OCI-LY7 (cell line): ENCODE measurements at places on chromosomes 11 and 22.

GRCh38 chr11:24373516-24373915 is 123.3 kb upstream of the LUZP2 start:
- no peak for DNase-seq

DNA sequence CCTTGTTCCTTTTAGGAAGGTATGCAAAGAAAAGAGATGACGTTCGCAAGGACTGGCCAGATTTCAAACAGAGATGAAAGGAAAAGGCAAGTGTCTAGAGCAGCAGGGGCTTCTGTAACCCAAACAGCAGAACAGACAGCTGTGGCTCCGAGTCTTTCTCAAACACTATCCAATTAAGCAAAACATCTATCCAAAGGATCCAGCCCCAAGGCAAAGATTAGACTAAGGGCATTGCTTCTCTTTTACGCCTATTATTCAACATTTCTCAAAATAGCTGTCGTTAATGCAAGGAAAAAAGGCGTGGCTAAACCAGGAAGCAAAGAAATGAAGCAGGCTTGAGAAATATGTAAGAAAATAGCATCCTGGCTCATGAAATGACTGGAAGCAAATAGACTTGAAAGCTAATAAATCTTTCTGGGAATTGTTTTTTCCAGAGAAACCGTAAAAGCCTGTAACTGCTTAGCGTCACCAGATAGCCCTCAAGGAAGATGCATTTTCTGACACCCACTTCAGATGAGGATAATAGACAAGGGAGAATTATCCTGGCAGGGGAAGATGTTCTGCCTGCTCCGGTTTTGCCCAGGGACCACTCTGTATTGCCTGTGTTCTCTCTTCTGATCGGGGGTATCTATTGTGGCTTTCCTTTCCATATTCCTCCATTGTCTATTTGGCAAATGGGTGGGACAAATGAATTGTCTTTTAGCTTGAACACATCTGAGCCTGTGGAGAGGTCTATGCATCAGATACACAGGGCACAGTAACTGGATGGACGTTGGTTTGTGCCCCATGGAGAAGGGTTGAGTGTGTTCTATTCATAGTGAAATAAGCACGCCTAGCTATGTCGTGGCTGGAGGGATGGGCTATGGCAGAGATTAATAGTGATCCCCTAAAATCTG is 20.2 kb downstream of the C11orf96 start:
- no peak for DNase-seq

GRCh38 chr11:60056349-60056969 is at the start of gene MS4A3:
TSS of gene MS4A3 (plus strand) at chr11:60056665. CDS start at chr11:60061161, 4,496 bp downstream.
- DNase-seq = no peak

- no peak for DNase-seq
Measured at GRCh38 chr22:23119494-23120414, 22.0 kb downstream of the RSPH14 start.

DNA sequence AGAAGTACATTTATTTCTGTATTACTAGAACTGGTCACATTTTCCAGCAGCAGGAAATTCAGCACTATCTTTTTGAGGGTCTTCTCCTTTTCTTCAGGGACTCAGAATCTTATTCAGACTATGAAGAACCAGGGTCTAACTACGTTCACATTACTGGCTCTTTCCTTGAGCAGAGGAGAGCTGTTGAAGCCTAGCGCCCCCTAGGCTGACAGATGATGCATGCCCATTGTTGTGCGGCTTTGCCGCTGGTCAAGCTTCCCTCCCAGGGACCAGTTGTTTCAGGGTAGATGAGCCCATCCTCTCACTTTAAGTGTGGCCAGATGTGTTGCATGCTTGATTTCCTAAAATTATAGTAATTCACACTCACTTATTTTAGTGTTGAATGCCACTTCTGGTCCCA is 168.2 kb upstream of the PDGFD start:
- DNase-seq = peak; percentile 36

DNA sequence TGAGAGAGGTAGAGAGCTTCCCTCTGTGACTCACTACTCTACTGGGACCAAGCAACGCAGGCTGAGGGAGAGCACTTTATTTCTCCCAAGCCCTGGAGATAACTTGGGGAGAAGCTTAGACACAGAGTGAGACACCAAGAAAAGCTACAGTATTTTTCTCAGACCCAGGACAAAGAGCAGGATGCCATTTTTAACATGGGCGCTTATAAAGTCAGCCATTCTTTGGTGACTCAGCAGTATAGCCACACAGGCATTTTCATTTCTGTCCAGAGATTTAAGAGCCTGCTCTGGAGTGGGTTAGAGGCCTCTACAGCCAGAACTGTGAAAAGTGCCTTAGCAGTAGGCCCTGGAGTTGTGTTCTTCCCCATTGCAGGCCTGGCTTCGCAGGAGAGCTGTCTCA is 55.0 kb upstream of the GLYAT start:
- no peak for DNase-seq

DNA sequence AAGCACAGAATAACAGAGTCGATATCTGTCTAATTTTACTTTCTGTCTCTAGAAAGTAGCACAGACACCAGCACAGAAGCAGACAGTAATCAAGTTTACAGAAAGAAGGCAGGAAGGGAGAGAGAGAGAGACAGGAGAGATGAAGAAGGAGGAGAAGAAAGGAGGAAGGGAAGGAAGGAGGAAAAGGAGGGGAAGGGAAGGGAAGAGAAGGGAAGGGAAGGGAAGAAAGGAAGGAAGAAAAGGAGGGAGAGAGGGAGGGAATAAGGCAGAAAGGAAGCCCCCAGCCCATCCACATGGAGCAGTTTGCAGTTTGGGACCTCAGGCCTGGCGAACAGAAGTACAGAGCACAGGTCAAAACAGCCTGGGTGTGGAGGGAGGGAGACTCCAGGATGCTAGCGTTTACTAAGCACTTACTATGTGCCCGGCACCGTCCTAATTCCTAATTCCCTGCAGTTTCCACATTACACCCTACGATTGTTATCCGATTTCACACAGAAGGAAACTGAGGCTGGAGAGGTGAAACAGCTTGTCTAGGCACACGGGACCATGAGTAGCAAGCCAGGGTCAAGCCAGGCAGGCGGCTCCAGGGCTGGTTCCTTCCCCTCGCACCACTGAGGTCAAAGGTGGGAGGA is 46.0 kb upstream of the WNT7B start:
- no peak for DNase-seq

GRCh38 chr11:12126344-12127019 is 16.1 kb downstream of the MICAL2 start:
- DNase-seq = no peak

DNA sequence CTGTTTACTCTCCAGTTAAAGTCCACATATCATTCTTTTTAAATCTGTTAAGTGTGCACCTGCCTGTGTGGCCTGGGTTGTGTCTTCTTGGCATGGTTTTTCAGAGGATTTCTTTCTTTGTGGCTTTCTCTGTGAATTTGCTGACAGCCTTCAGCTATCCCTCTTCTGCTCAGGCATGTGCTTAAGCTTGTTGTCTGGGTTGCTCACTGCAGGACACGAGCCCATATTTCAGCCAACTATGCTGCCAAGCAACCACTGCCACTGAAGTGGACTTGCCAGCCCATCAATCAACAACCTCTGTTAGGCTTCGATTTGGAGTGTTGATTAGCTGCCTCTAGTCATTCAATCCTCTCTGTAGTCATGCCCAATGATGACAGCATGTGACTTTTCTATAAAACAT is 18.4 kb downstream of the OR51I2 start:
- no peak for DNase-seq
